ENCODE measurements at places on chromosomes 1 and 21.

- DNase-seq = no peak
Measured at GRCh38 chr1:31101147-31101502, 35.6 kb upstream of the PUM1 start.

DNA sequence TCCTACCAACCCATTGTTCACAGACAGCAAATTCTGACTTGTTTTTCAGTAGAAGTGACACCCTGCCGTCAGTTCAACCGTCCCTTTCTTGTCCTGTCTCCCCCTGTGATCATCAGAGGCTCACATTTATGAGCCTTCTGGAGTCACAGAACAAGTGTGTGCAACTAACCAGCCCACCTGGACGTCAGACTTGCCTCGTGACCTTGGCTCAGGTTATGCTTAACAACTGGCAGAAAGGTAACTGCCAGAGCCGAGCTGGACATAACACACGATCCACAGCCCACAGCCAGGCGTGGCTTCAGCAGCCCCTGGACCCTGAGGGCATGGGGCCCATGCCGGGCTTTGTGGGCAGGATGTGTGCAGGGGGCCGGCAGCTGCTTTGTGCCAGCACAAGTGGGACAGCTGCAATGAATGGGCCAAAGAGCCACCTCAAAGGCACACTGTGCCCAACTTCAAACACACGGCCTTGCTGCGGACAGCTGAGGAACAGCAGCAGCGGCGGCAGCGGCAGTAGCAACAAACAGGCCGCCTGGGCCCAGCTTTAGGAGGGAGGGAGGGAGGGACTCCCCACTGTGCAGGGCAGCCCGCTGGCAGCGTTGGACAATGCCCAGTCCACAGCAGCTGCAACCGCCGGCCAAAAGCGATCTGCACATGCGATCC is 103.9 kb downstream of the ZBTB18 start:
- no peak for DNase-seq

GRCh38 chr21:39562791-39563770 is 49.7 kb upstream of the B3GALT5 start:
- DNase-seq = no peak

GRCh38 chr1:170711682-170712081 is 47.8 kb downstream of the PRRX1 start:
- no peak for DNase-seq

GRCh38 chr1:40593449-40594186 is 62.2 kb downstream of the ZNF684 start:
- no peak for DNase-seq

GRCh38 chr1:10686404-10687040 is 109.9 kb downstream of the CASZ1 start:
- DNase-seq = no peak

- DNase-seq = no peak
Measured at GRCh38 chr1:232390590-232390989, 239.3 kb downstream of the SIPA1L2 start.

- DNase-seq = no peak
Measured at GRCh38 chr21:38989379-38989744, 183.6 kb downstream of the ETS2 start.

GRCh38 chr1:198935306-198935921 is 296.6 kb downstream of the PTPRC start:
- DNase-seq = no peak

GRCh38 chr1:179973198-179974110 is 18.8 kb downstream of the CEP350 start:
- no peak for DNase-seq

GRCh38 chr1:88985692-88986091 is 6.7 kb downstream of the KYAT3 start:
- no peak for DNase-seq

GRCh38 chr1:226195144-226195543 is 8.6 kb upstream of the ACBD3 start:
- no peak for DNase-seq

DNA sequence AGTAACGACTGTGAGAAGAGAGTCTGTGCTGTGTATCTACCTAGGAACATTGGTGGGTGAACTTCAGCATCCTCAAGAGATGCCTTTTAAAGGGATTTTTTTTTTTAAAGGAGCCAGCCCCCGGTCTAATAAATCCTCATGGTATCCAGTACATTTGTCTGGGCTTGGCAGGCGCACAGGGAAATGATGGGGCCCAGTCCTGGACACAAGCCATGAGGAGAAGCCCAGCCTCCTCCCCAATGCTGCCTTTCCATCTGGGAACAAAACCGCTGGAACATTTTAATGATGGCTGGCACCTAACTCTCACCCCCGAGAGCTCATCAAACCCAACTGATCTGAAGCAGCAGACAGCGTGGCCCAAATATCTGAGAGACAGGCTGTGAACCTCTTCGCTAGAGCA is 64.2 kb downstream of the ACOT7 start:
- no peak for DNase-seq

DNA sequence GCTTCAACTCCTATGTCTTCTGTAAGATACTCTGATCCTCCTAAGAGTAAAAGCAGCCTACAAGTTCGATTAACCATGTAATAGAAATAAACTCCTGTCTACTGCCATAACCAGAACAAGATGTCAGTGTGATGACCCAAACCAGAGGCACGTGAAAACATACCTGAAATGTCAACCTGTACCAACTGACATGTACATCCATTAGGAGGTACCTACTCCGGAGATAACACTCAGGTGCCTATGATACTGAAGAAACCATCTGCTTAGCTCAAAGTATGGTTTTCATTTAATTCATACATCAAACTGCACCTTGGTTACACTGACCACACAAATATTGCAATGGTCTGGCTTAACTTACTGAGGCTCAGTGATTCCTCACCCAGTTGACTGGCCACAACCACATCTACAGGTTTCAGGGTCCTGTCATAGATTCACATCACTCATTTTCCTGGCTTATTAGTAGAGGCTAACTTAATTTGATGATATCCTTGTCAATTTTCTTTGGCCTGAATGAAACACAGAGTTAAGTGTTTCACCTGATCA is 4.4 kb downstream of the ITPKB start:
- no peak for DNase-seq

GRCh38 chr1:155681776-155682175 is 6.8 kb downstream of the YY1AP1 start:
- DNase-seq = no peak

DNA sequence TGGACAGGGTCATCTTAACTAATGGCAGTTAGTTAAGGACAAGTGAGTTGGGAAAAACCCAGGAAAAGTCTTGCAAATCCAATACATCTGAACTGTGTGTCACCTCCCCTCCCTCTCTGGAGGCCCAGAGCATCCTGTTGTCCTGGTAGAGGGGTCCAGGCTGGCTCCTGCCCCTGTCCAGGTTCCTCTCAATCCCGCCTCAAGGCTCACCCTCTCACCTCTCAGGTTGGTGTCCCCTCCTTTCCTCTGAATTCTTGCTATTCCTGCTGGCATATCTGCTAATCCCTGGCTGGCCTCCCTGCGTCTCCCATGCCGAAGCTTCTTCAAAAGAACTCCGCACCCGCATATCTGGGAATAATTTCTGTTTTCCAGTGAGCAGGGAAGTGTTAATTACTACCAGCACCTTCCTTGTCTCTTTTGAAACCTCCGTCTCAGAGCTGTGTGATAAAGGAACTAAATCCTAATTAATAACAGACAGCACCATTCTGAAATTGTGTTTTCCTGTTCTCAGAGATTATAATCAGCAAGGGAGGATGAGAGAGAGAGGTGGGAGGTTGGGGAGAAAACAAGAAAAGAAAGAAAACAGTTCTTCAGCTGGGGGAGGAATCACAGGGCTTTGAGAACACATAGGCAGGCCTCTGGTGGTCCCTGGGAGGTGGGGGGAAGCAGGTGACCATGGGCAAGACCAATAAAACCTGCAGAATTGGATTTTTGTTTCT is 568.0 kb downstream of the PTPRU start:
- no peak for DNase-seq

DNA sequence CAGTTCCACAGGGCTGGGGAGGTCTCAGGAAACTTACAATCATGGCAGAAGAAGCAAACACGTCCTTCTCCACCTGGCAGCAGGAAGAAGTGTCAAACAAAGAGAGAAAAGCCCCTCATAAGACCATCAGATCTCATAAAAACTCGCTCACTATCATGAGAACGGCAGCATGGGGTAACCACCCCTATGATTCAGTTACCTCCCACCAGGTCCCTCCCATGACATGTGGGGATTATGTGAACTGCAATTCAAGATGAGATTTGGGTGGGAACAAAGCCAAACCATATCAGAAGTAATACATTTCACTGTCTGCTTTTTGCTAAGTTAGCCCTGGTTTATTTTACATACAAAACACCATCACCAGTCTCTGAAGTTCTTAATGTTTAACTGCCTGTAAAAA is 68.5 kb downstream of the RBM11 start:
- DNase-seq = no peak

DNA sequence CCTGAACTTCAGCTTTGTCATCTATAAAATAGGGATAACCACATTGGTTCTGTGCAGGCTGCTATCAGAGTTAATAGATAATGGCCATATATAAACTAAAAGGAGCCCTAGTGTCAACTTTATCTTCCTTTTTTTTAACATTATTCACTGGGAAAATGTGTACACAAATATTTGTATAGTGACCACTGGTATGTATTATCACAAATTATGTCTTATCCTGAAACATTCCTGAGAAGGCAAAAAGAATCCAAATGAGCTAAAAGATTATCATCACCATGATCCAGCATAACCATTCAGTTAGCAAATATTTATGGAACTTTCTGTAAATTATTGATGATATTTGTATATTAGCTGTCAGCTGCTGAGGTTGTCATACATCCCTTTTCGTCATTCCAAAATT is 16.6 kb downstream of the ANGPTL3 start:
- no peak for DNase-seq

DNA sequence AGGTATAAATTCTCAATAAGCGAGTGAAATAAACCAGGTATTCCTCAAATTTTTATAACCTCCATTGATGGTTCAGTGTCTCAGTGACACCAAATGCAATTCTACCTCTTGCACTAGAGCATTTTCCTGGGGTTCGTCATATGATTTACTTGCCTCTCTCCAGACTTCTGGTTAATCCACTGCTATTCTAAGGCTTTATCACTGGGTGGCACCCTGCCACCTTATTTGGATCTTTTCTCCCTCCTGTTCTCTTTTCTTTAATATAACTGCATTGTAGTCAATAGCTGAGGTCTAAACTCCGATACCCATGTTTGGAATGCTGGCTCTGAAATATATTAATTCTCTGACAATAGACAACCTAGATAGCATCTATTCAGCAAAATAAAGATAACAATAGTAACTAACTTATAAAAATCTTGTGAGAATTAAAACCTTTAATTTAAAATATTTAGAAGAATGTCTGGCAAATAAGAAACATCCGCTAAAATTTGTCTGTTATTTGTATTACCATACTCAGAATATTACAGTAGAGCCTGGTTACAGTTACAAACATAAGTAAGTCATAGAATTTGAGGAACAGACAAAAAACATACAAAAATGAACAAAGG is 436.4 kb downstream of the PLA2G4A start:
- no peak for DNase-seq

- no peak for DNase-seq
Measured at GRCh38 chr1:1434824-1435105, 725 bp upstream of the VWA1 start.

- DNase-seq = no peak
Measured at GRCh38 chr1:236172041-236172579, 29.8 kb downstream of the GPR137B start.

DNA sequence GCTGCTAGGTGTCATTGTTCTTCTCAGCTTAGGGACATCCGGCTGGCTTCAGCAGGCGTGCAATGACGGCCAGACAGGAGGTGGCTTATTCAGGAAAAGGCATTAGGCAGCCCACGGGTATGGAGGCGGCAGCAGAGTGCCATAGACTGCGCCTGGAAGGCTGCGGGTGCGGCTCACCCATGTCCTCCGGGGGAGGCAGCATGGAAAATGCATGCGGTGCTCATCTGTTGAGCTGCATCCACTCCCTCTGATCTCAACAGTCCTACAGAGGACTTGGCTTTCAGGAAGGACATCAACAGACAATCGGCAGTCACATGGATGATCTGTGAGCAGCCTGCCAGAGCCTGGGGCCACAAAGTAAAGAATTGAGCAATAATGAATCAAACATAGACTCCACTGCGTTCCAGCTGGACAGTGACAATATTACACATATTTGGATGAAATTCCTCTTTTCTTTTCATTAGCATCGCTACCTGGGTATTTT is 42.9 kb downstream of the UMODL1 start:
- DNase-seq = no peak

GRCh38 chr1:29760067-29760564 is 523.8 kb downstream of the PTPRU start:
- DNase-seq = no peak

DNA sequence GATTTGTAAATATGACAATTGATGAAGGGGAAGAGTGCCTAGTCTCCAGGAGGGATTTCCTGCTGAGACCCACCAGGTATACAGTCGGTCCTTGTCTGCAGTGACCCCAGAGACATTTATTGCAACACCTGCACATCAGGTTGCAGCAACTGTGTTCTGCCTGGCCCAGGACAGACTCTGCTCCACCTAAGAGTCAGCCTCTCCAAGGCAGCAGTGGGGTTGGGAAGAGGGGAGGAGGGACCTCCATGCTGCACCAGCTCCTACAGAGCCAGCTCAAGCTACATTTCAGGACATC is 120.4 kb upstream of the IRF2BP2 start:
- DNase-seq = no peak

DNA sequence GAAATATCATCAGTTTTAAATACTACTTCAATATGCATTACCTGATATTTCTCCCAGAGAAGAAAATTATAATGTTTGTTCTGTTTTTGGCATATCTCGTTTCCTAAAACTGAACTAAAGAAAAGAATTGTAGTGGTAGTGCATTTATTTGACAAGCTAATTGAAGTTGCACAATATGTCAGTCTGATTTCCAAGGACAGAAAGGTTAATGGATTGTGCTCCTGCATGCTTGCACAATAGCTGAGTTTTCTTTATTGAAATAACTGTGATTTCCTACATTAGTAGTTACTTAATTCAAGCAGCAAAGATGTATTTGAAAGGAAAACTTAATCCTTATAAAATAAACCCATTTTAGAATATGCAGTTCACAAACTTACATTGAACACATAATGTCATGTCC is 2047.7 kb downstream of the NCAM2 start:
- DNase-seq = no peak

- DNase-seq = no peak
Measured at GRCh38 chr21:25555492-25555891, 51.8 kb downstream of the MRPL39 start.

GRCh38 chr1:19564366-19564765 is 79.0 kb upstream of the CAPZB start:
- DNase-seq = no peak

Data from thoracic aorta (tissue), 2 donors.